Hippocampal formation (tissue), 2 donors: ENCODE measurements at places on chromosomes 11 and 22.

DNA sequence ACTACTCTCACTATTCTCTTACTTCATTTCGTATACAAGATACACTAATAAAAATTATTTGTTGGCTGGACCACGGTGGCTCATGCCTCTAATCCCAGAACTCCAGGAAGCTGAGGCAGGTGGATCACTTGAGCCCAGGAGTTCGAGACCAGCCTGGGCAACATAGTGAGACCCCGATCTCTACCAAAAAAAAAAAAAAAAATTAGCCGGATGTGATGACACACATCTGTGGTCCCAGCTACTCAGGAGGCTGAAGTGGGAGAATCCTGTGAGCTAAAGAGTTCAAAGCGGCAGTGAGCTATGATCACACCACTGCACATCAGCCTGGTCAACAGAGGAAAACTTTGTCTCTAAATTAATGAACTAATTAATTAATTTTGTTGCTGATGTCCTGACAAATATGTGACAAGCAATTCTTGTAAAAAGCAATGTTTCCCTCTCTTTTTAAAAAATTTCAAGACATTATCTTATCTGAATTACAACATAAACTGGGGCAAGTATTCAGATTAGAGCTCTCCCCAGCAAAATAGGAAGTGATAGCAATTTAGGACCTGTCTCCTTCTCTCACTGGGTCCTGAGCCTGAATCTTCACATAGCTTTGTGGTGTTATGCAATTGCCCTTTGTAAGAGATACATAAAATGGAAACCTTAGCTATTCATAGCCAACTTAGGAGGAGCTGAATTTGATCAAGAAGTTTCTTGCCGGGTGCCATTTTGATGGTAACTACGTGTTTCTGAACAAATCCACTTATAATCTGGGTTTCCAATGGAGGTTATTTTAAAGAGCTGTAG, 17.6 kb upstream of the TMA7B start:
- DNase-seq: no peak

GRCh38 chr11:110317516-110317932, 21.1 kb upstream of the RDX start:
- DNase-seq: peak; percentile 15

DNA sequence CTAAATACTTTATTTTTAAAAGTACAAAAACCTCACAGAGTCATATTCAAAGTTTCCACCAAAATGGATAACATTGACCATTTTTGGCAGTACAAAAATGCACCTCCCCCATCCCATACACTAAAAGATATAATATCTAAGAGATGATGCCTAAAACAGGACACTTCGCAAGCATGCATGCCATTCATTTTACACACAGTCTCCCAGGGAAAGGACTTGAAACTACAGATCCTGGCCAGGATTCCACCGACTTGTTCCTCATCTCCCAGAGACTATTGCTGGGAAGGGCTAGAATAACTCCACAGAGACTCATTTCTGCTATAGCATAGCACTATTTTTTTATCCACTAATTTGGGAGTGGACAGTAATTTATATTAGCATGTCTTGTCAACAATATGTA, 81.7 kb downstream of the MTNR1B start:
- DNase-seq: no peak

GRCh38 chr11:133162227-133162626, 370.1 kb downstream of the OPCML start:
- no peak for DNase-seq

DNA sequence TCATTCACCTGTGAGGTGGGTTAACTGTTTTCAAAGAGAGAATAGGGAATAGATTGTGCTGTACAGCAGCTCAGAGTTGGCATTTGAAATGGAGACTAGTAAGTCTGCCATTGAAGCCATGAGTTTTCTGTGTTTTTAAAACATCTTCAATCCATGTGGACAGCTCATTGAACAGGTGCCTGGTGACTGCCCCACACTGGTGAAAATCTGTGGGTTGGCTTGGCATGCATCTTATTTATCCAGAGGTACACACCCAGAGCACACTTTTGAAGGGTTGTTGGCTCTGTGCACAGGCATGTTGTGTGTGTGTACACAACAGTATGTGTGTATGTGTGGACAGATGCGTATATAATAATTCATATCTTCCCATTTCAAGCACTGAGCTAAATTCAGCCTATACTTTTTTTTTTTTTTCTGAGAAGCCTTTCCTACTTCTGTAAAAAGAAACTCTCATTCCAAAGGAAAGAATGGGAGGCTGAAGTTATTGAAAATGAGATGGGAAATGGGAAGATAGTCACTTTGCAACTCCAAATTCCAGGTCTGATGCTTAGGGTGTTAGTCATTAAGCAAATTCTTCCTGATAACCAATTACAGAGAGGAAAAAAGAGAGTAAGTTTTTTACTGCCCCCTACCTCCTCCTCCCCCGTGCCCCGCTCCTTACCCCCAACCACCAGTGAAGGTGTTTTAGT, 7.0 kb upstream of the LYVE1 start:
- DNase-seq: no peak

DNA sequence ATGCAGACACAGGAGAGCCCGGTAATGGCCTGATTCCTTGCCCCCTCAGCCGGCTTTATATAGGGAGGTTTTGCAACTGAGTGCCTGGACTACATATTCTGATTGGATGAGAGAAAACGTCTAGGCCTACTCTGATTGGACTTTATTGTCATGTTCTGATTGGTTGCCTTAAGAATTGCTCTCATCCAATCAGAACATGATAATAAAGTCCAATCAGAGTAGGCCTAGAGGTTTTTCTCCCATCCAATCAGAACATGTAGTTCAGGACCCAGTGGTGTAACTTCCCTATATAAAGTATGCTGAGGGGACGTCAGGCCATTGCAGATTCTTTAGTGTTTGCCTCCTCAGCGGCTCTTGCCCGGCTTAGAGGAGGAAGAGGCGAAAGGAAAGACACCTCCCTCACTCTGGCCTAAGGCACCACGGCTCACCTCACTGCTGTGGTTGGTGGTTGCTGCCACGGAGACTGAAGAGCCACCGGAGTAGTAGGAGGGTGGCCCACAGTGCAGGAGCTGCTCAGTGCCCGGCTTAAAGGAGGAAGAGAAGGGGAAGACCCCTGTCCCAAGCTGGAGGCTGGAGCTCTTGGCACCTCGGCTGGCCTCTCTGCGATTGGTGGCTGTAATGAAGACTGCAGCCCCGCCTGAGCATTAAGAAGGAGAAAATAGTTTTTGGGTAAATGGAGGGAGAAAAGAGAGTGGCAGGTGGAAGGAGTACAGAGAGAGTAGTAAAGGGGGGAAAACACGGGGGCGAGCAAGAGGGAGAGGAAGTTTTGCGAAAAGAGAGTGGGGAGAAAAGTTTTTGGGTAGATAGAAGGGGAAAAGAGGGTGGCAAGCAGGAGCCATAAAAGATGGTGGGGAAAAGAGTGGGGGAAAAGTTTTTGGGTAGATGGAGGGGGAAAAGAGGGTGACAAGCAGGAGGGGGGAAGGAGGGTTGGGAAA, 116.7 kb upstream of the SERPIND1 start:
- no peak for DNase-seq

- peak; percentile 77 for DNase-seq
Measured at GRCh38 chr11:64448599-64449380, 89.8 kb downstream of the RPS6KA4 start.

- no peak for DNase-seq
Measured at GRCh38 chr11:65992056-65992455, 9.9 kb downstream of the EIF1AD start.

DNA sequence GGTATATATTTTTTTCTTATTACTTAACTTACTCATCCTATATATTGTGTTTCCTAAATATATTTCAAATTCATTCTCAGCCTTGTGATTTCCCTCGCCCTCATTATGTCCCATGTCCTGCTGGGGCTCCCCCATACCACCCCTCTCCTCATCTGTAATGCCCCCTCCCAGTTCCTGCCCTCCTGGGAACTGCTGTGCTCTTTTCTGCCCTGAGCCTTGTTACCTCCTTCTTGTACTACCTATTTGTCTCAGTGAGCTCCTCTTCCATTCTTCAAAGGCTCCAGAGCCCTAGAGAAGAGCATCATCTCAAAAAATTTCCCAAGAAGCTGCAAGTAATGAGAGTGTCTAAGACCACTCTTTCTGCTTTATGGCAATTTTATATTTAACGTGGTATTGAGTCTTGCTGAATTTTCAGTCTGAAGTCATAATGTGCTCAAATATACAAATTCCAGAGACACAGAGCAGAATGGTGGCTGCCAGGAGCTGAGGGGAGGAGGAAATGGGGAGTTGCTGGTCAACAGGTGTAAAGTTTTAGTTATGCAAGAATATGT, 66.5 kb upstream of the TOP3B start:
- no peak for DNase-seq

DNA sequence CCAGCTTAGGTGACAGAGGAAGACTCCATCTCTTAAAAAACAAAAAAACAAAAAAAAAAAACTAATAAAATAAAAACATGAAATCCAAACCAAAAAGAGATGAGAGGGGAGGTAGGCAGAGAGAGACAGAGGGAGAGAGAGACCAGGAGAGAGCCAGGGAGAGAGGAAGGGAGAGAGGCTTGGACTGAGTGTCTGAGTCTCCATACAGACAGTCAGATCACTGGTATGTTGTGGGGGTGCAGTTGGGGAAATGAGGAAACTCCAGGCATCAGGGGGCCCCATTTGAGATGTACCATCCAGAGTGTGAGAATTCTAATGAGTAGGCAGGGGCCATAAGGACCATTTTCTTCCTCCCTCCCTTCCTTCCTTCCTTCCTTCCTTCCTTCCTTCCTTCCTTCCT, 53.1 kb upstream of the SEPTIN5 start:
- DNase-seq: no peak

DNA sequence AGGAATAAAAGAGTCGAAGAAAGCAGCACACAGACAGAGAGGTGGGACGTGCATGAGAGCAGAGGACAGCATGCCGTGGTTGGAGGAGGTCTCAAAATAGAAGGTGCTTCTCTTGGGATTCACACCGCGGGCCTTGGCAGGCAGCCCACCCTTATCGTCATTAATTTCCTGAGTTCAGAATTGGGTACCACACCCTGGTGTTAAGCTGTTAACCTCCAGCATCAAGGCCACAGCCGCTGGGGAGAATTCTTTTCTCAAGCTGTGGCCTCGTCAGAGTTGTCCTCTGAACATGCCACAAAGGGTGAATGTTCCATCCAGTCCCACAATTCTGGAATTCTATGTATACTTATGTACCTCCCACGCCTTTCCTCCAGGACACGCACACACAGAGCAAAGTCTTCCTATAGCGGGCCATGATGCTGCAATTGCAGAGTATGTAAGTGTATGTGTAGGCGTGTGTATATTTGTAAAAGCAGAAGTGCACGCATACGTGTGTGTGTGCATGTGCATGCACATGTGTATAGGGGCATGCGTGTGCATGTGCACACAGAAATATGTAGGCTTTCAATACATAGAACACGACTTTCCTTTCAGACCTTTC, 39.0 kb downstream of the ADAMTS8 start:
- no peak for DNase-seq

DNA sequence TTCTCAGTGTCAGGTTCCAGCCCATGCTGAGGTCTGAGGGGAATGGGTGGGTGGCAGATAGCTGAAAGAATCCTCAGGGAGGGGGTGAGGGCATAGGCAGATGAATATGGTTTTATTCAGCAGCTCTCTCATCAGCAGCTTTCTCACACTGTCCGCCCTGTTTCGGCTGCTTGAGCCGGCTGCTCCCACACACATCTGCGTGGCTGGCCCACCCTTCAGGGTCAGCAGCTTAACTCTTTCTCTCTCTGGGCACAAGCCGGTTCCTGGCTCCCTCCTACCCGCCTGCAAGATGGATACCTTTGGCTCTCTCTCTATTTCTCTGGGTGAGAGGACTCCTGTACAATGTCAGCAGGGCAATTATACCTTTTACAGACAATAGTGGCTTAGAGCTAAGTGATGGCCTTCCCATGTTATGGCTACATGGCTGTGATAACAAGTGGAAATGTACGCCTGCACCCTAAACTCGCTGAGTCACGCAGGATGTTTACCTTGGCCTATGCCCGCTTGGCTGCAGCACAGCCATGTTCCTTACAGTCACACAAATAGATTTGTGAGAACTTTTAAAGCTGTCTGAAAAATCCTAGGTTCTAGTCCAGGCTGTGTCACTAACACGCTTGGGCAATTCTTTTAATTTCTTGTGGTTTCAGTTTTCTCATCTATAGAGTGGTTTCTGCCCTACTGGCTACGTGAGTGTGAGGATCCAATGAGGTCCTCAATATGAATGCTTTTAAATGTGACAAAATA, 4.1 kb downstream of the MMP20 start:
- DNase-seq: no peak

- peak; percentile 23 for DNase-seq
Measured at GRCh38 chr22:27719535-27720227, 81.9 kb downstream of the MN1 start.

GRCh38 chr11:3193373-3194015, 25.1 kb downstream of the MRGPRG start:
- DNase-seq: no peak

DNA sequence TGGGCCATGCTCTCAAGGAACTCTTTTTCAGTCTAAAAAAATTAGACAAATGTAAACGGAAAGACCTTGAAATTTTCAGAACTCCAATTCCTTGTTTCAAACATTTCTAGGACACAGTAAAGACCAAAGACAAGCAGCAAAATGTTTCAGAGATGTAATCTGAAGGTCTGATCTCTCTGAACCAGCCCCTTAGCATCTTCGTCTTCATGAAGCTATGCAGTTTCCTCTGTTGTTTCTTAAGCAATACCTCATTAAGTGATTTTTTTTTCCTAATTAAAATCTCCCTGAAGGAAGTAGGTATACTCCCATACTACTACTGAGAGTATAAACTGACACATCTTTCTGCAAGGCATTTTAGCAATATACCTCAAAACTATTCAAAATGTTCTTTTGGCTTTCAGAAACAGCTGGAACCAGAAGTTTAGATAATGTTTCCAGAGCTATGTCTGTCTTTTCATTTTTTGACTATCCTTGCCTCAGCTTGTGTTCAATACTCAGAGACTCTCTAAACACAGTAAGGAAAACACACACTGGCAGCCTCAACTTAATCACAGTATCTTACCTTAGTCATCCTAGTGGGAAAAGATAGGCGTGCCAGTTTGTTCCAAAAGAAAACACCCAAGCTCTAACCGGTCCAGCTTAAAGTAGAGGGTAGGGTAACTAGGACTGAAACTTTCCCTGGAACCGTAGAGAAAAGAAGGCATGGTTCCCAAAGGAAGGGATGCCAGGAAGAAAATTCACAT, 25.1 kb downstream of the SBF2 start:
- no peak for DNase-seq

- DNase-seq: no peak
Measured at GRCh38 chr11:79209540-79210266, 231.1 kb downstream of the TENM4 start.

DNA sequence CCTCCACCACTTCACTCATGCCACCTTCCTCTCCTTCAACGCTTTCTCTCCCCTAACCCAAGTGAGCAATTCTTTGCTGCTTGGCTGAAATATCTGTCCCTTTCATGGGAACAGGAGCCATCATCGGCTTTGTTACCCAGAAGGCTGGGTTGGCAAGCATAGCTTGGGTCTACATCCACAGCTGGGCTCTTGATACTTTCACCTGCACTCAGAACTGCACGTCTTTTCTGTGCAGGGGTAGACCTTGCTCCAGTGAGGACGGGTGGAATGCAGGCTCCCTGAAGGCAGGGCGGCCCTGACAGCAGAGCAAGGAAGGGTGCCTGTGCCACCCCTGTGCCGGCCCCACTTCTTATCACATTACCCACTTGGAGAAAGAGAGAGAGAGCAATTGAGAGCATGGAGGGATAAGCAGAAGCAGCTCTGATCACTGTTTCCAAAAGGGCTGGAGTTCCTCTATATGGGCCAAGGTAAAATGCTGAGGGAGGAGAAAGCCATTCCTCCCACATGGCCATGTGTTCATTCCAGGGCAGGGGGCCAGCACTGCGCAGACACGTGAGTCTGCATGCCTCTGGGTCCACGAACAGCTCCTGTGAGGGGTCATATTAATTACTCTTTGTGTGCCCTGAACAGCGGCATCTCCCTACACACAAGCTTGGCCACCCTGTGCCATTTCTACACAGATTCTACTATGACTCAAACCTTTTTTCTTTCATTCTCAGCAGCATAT, 181.8 kb downstream of the BUD13 start:
- no peak for DNase-seq
